SHP77 (cell line): ENCODE measurements at places on chromosomes 12 and 14.

- DNase-seq = no peak
Observed at GRCh38 chr14:21074398-21075272, 4.5 kb downstream of the ARHGEF40 start.

GRCh38 chr12:92039046-92039445, 106.6 kb downstream of the BTG1 start:
- no peak for DNase-seq

DNA sequence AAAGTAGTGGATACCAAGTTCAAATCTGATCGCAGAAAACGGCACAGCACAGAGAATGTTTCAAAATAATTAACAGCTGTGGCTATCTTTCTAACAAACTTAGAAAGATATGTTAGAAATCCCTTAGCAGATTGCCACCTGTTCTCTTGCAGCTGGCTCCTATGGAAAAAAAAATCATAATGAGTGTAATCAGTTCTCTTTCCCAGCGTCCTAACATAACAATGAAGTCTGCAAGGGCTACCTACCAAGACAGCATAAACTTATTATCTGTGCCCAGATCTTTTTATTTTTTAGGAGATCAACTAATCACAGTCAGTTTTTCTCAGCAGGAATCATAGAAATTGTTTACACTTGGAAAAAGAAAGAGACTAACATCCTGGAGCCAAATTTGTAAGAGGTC, 358.6 kb upstream of the FOXG1 start:
- no peak for DNase-seq

DNA sequence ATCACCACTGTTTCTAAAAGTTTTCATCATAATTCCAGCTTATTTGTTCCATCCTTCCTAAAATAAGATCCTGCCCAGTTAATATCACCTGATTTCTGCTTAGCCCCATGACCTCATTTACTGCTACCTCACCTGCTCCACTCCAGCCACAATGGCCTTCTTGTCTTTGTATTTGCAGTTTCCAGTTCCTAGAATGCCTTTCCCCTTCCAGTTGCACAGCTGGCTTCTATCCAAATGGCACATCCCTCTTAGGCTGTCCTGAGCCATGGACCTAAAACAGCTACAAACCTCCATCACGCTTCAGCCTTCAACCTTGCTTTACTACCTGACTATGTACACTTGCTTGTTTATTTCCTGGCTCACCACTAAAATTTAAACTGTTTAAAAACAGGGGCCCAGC, 6.5 kb upstream of the LGMN start:
- peak; percentile 73 for DNase-seq

DNA sequence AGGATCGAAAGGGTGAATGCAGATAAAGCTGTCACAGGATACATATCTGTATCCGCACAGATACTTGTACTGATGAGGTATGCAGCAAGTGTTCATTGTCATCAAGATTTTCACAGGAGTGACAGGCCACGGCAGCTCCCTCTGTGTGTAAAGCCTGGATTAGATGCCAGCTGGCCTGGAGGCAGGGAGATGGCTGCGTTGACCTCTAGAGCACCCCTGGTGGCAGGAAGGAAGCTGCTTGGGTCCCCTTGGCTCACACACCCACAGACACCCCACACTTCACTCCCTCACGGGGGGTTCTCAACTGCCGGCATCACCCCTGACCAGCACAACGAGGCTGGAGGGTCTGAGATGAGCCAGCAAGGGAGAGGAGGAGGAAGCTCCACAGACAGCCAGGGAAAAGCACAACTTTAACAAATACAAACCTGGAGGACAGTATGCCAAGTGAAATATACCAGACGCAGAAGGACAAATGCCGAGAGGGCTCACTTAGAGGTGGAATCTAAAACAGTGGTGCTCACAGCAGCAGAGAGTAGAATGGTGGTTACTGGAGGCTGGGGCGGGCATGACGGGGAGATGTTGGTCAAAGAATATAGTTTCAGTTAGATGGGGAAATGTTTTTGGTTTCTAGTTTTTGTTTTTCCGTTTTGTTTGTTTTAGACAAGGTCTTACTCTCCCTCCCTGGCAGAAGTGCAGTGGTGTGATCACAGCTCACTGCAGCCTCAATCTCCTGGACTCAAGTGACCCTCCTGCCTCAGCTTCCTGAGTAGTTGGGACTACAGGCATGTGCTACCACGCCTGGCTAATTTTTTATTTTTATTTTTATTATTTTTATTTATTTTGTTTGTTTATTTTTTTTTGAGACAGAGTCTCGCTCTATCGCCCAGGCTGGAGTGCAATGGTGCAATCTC, 45.7 kb downstream of the TEAD4 start:
- no peak for DNase-seq

GRCh38 chr12:89349814-89350213, 2.5 kb downstream of the DUSP6 start:
- peak; percentile 28 for DNase-seq

DNA sequence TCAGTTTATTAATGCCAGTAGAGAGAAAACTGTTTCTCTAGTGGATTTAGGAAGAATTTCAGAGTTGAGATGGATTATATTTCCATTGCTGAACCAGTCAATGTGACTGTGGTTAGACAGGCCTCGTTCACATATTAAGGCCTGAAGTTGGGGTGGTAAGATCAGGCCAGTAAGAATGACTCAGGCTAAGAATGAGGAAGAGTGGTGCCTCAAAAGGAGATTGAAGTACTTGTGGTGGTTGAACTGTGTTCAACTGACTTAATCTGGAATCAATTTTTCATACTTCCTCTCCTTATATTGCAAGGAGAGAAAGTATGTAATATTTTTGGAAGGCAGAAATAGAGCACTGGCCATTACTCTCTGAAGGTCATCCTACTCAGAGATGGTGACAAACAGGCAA, 37.8 kb upstream of the ATF7IP start:
- no peak for DNase-seq

GRCh38 chr12:95970905-95971304, 25.2 kb downstream of the HAL start:
- no peak for DNase-seq

- no peak for DNase-seq
Observed at GRCh38 chr12:66962290-66962689, 283.4 kb upstream of the GRIP1 start.
